ENCODE measurements at places on chromosomes 3 and 15.
A peak's percentile ranks its signal among the peaks of the same experiment; 100 is the strongest.

GRCh38 chr3:88408097-88408496 is 258.3 kb downstream of the C3orf38 start:
- no peak for DNase-seq

DNA sequence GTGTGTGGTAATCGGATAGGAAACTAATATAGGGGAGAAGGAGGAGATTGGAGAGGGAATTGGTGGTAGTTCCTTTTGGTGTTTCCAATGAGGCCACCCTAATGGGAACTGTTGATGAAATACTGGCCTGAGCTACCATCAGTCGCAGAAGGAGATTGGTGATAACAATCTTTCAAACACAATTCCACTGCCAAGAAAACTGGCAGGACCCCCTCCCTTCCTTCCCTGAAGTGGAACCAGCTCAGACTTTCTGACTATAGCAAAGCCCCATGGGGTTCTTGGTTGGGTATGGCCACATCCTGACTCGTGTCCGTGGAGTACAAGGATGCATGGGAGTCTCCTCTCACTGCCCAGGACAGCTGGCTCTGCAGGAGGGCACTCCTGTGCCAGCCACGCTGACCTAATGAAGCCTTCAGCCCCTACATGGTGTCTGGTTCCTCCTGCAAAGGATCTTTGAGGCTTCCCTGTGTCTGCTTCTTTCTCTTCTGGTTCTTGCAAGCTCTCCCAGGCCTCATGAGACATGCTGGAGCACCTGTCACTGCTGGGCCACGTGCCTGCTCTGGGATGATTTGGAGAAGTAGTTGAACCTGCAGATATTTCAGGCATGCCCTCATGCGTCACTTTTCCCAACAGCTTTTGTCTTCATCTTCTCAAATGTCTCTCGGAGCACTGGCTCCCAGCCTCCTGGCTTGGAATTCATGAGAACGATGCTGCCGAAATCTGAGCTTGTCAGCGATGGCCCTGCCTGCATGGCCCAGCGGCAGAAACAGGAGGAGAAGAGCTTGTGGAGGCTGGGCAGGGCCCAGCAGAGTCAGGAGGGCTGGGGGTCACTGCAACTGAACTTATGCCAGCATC is 90.0 kb upstream of the ADPGK start:
- peak; percentile 29 for DNase-seq

DNA sequence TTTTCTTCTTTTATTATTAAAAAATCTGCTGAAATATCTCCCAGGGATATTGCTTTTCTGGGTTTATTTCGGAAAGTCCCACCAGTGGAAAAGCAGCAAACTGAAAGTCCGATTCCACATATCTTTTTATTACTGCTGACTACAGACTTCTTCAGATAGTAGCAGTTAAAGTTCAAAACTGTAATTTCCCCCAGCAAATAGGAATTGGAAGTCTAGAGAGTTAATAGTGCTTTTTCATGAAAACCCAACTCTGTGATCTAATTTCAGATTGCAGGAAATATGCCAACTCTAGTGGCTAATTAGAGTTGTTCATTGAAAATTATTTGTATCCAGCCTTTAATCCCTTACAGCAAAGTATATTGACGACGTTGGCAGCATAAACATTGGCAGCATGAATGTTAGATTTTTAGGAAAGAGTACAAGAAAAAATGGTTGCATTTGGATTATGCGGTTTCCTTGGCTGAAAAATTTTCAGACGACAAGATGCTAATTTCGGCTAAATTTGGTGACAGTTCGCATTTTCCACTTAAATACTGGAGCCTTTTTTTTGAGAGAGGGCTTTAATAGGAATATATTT is 472.9 kb upstream of the CBLB start:
- no peak for DNase-seq

DNA sequence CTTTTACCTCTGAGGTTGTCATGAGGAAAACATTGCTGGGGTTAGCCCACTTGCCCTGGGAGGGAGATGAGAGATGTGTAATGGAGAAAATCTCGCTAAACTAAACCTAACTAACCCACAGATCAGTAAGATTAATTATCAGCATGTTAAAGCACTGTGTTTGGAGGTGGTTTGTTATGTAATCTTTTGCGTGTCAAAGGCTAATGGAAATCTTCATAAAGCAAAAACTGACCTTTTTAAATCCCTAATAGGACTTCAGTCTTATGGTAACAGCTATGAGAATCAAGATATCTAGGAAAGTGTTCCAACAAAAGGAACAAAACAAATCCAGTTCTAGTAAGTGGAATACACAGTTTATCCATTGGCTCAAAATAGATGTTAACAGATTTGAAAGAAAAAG is 102.7 kb downstream of the PLOD2 start:
- no peak for DNase-seq

DNA sequence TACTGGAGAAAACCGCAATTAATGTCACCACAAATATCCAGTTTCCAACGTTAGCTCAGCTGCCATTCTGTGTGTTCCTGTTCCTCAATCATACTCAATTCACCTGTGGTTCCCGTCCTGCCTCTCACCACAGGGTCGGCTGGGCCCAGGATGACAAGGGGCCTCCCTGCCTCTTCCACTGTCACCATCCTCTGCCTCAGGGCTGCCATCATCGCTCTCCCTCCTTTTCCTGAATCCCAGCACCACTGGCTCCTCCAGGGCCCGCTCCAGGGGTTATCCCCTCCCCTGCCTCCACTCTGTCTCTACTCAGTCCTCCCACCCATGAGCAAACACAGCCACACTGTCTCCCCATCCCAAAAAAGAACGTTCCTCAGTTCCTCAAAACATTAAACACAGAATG is 170.9 kb upstream of the NSMCE3 start:
- DNase-seq: no peak

DNA sequence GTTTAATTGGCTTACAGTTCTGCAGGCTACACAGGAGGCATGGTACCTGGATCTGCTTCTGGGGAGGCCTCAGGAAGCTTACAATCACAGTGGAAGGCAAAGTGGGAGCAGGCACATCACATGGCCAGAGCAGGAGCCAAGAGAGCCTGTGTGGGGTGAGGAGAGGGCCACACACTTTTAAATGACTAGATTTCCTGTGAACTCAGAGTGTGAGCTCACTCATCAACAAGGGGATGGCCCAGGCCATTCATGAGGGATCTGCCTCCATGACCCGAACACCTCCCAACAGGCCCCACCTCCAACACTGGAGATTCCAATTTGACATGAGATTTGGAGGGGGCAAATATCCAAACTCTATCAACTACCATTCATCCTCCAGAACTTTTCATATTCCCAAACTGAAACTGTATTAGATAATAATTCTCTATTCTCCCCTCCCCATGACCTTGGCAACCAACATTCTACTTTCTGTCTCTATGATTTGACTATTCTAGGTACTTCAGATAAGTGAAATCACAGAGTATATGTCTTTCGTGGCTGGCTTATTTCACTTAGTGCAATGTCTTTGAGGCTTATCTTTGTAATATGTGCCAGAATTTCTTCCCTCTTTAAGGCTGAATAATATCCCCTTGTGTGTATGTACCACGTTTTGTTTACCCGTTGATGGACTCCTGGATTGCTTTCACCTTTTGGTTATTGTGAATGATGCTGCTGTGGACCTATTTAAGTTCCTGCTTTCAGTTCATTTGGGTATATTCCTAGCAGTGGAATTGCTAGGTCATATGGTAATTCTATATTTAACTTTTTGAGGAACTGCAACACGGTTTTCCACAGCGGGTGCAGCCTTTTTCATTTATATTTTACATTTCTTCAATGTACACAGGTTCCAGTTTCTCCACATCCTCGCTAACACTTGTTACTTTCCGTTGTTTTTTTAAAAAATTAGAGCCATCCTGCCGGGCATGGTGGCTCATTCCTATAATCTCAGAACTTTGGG is 43.8 kb downstream of the TKT start:
- DNase-seq: no peak

GRCh38 chr3:43178891-43179366 is 73.0 kb upstream of the POMGNT2 start:
- no peak for DNase-seq

DNA sequence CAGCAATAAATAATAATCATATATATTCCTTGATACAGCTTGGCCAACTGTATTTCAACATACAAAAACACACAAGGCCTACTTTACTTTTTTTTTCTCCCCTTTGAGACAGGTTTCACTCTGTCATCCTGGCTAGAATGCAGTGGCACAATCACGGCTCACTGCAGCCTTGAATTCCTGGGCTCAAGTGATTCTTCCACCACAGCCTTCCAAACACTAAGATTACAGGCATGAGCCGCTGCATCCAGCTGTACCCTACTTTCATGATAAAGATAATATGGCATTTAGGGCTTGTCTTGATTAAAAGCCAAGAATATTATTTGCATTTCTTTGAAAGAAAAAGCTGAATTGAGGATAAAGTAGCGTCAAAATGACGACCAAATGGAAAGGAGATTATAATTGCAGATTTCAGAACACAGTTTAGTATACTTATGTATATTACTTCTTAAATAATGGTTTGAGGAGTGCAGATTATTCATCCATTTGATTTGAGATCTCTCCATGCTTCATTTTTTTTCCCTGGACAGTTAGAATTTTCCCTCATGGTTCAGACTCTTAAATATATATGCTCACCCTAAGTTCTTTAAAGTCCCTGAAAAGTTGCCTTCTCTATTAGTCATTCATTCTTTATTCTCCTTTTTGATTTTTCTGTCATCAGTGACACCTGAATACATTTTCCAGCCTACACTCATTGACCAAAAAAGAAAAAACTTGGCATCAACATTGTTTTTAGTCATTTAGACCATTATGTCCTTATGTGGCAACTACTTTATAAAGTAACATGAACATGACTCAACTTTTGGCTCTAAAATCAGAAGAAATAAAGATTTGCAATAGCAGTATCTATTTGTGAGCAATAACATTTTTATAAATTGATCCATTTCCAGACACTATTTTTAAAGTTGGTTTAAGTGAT is 48.5 kb upstream of the MLF1 start:
- no peak for DNase-seq

Data from skin of body (tissue), 3 donors.